ENCODE measurements at places on chromosomes 7 and 10. TPM values are rescaled to one million over a fixed set of nuclear protein-coding genes. Genes with fewer than 3 reads are reported as not detected.
A peak's percentile ranks its signal among the peaks of the same experiment; 100 is the strongest.

SPDYE2 gene
- total RNA-seq, result not detected

GRM3 gene
- not detected for total RNA-seq

EPHA1 gene
- not detected for total RNA-seq

NEUROG3 gene
- not detected for total RNA-seq

KDM7A gene
- 2.1 TPM for total RNA-seq

AKR1E2 gene
- total RNA-seq, result not detected

CHST15 gene
- total RNA-seq, result 40.2 TPM

MACC1 gene
- 0.11 TPM for total RNA-seq

- DNase-seq, result peak; percentile 77
Measured at GRCh38 chr7:93949423-93949822, 27.9 kb downstream of the GNG11 start.

DNA sequence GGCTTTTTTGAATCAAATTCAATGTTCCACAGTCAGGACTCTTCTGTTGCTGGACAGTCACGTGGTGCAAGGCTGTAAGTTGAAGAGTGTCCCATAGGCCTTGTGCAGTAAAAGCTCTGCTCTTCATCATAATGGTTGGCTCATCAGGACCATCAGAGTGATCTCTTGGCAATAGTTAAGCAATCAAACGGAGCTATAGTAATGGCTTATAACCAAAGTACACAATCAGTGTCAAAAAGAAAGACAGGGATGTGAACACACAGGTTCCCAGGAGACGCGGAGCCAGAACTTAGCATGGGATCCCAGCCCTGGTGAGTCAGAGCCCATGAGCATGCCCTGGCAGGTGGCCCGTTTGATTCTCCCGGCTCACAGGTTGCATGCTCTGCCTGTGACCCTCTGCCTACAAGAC lies 10.8 kb upstream of the GPNMB start:
- peak; percentile 59 for DNase-seq

DNA sequence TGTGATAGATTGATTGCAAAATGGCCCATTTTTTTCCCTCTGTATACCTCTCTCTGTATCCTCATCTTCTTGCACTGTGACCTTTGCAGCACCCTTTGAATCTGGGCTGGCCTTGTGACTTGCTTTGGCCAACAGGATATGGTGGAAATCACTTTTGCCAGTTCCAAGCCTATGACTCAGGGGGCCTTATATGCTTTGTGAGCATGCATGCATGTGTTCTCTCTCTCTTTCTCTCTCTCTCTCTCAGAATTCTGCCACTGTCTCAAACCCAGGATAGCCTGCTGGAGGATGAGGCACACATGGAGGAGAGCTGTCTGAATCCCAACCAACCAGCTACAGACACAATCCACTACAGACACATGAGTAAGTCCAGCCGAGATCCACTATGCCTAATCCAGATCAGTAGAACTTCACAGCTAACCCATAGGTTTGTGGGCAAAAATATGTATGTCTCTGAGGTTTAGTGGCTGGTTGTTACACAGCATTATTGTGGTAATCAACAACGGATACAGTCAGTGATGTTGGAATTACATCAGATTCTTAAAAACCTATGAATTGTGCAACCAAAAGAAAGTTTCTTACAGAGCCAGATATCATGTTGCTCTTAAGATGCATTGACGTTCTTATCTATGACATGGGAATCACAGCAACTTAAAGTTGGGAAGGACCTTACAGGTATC lies 41.8 kb upstream of the ABCB4 start:
- DNase-seq, result peak; percentile 9

- peak; percentile 94 for DNase-seq
Measured at GRCh38 chr10:17026686-17027485, 102.7 kb downstream of the CUBN start.

DNA sequence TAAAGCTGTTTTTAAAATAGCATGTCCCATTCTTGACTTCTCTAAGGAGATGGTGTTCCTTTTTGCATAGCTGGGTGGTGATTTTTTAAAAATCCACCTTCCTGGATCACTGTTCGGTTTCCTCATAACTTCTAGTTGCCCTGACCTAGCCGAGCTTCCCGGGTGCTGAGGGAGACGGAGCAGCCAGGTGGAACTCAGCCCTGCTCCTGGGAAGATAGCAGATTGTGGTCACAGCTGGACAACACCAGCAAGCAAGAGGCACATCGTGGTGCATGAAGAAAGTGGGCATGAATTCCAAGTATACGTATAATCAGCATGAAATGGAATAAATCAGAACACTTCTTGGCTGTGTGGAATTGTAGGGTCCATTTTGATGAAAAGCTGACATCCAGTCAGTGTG lies 73.5 kb upstream of the RSU1 start:
- no peak for DNase-seq

GRCh38 chr10:93080350-93081046 lies 6.8 kb downstream of the CYP26A1 start:
- DNase-seq, result peak; percentile 53

- DNase-seq, result no peak
Measured at GRCh38 chr7:76122516-76123239, 74.8 kb downstream of the MDH2 start.

DNA sequence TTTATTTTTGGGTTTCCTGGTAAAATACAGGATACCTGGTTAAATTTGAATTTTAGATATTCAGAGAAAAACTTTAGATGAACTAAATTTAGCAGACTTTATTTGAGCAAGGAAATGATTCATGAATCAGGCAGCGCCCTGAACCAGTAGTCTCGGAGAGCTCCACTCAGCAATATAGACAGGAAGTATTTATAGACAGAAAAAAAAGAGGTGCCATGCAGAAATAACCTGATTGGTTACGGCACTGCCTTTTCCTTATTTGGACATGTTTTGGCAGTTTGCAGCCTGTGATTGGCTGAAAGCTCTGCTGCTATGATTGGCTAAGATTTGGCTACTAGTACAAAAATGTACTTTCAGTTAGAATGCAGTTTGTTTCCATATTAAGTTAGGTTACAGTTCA lies 198.3 kb upstream of the DKK1 start:
- peak; percentile 22 for DNase-seq

DNA sequence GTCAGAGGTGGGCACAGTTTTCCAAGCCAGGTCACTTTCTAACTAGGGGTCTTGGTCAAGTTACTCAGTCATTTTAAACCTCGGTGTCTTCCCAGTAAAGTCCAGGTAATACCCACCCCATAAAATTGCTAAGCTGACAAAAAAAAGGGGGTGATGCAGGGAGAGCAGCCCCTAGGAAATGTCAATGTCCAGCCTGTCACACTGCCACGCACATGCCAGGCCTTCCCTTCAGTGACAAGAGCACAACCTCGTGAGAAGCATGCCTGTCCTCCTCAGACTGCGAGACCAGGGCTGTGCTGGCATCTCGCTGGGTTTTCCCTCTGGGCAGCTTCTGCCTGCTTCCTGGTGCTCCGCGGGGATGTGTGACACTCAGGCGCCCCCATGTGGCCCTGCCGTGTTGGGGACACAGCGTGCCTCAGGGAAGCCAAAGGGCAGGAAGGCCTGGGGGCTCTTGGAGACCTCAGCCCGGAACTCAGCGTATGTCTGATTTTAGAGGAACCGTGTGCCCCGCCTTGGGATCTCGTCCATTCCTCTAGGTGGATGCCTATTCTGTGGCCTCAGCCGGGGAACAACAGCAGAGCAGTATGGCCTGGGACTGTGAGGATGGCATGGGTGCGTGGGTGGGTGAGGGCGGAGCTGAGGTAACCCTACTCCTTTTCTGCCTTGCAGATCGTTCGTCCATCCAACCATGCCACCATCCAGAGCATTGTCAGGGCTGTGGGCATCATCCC lies 10.2 kb upstream of the GDF2 start:
- DNase-seq, result peak; percentile 36

GRCh38 chr7:157784041-157784835 lies 447.4 kb downstream of the DNAJB6 start:
- no peak for DNase-seq

DNA sequence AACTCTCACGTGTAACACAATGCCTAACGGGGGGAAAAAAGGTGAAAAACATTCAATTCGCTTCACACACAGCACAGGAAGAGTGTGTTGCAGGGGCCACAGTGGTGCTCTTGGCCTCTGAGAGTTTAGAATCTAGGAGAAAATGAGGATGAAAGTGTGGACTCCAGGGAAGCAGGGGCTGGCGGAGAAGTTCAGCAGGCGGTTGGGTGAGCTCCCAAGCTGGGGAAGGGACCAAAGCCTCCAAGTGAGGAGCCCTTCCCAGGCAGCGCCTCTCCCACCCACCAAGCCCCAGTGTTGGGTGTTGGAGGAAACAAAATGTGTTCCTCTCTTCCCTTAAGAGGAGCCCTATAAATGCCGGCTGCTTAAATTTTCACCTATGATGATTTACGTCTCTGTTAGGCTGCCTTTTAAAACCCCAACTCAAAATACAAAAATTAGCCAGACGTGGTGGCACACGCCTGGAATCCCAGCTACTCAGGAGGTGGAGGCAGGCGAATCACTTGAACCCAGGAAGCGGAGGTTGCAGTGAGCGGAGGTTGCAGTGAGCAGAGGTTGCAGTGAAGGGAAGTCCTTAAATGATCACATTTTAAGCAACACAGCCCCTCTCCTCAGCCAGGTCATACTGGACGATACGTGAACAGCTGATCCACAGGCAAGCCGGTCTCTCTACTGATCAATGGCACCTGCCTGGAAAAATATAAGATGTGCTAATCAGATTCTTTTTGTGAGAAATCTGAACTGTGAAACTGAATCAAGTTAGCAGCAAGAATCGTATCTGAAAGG lies 735.2 kb downstream of the PARD3 start:
- no peak for DNase-seq

GRCh38 chr7:70706698-70707097 lies 425.2 kb upstream of the GALNT17 start:
- no peak for DNase-seq

DNA sequence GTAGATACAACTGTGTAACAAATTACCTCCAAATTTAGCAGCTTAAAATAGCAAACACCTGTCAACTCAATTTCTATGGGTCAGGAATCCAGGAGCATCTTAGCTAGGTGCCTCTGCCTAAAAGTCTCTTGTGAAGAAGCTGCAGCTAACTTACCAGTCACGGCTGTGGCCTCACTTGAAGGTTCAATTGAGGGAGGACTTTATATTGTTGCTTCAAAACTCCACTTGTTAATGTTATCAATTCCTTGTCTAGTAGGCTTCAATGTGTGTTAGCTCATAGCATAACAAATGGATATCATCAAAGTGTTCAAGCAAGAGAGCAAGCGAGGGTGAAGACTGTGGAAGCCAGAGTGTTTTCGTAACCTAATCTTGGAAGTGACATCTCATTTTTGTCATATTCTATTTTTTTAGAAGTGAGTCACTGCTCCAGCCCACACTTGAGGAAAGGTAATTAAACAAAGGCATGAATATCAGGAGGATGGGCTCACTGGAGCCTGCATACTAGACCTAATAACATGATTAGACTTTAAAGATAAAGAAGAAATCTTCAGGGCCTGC lies 172.9 kb downstream of the SPAG6 start:
- DNase-seq, result no peak

DNA sequence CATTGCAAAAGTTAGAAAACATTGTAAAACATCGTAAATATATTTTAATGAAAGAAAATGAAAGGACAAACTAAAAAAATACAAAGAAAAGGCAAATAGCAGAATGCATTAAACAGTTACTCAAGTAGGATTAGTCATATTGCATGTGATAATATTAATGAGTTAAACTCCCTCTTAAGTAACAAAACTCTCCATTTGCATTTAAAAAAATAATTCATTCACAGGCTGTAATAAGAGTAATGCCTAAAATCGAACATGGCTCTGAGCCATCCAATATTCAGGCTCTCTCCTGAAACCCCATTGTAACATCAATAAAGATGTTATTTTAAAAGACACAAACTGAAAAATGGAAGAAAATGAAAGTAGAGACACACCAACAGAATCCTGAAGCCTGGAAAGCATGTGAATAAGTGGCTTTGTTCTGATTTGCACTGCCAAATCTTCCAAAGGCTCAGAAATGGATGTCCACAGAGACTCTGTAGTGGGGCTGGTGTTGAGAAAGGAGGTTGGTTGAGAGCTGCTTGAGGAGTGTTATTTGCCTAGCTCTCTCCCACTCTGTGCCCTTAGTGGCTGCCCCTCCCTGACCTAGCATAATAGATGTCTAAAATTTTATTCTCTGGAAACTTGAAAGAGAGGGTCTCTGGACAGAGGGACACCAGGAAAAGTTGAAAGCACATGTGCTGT lies 268.3 kb upstream of the MEOX2 start:
- DNase-seq, result peak; percentile 51

DNA sequence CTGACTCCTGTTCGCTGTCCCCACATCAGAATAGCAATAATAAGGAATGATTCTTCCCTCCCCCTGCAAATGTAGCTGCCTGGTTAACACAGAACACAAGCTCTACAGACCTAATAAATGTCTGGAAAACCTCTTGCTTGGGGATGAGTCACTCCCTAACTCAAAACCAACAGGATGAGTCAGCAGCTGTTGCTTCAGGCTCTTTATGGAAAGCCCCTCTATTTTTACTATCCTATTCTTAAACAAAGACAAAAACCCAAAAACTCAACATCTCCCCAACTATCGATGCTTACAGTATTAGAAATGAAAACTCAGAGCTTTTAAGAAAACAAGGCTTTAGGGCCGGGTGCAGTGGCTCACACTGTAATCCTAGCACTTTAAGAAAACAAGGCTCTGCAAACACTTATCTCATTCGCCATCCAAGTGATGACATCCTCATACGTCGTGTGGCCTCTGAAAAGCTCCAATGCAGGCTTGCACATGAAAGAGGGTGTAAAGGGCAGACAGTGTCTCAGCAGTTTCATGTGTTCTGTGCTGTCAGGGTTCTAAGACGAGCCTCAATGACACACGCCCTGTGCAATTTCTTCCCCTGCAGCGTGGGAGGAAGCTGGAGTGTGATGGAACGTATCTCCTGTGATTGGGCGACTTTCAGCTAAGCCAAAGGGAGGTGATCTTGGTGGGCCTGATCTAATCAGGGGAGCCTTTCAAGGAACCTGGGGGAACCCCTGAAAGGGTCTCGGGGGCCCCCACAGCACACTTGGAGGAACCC lies 70.1 kb downstream of the AMZ1 start:
- DNase-seq, result peak; percentile 99

DNA sequence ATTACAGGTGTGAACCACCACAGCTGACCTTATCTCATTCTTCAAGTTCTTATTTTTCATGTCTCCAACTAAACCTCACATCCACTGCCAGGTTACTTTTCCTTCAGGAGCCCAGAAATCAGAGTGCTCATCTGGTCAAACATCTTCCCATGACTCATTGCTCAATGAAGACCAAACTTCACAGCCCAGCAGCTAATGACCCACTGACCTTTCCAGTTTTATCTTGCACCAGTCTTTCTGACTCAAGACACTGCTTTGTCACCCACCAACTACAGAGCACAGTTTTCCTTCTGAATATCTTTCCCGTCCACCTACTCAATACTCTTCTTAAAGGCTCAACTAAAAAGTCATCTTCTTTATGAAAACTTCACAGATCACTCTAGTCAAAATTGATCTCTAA lies 245.1 kb downstream of the CHCHD3 start:
- DNase-seq, result peak; percentile 50

- no peak for DNase-seq
Measured at GRCh38 chr10:63636812-63637211, 115.6 kb downstream of the REEP3 start.

- peak; percentile 100 for DNase-seq
Measured at GRCh38 chr7:71633551-71634008, 501.6 kb downstream of the GALNT17 start.

Measured in LHCN-M2 (cell line).